GM20000 (cell line): ENCODE measurements at places on chromosomes 2 and 18.

DNA sequence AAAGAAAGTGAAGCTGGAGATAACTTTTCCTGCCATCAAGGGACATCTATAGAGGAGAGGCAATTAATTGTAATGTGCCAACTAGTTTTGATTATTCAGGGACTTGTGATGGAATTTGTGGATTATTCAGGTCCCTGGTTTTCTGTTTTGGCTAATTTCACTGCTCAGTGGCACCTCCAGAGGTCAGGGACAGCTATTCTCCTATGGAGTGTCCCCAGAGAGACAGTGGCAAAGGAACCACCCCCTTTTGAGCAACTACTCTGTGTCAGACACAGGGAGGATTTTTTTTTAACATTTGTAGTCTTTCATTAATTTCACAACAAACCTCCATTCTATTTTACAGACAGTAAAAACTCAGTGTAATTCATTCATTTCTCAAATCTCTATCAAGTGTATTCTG is 206.0 kb upstream of the SPRED2 start:
- DNase-seq: no peak

DNA sequence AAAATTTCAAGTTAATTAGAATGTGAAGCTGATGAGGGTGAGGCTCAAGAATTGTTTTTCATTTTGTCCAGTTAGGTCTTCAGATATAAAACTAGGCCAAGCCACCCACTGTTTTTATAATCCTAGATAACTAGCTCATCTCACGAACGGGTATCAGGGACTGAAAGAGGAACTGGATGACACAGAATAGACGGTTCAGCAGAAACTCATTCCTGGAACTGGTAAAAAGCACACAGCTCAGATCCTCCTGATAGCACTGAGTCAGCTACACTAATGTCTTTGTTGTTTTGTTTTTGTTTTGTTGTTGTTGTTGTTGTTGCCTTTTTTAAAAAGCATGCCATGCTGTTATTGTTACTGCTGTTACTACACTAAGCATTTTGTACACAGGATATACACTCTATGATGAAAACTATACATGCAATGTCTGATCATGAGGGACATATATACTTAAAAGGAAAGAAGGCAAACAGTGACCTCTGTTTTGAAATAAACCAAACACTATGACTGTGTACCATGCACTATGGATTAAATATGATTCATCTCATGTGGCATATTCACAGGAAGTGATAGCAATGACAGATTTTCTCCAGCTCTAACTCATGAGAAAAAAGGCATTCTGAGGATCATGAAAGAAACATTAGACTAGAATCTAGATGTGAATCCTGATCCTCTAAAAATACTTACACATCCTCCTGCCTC is 437.6 kb downstream of the NCKAP5 start:
- DNase-seq: no peak

DNA sequence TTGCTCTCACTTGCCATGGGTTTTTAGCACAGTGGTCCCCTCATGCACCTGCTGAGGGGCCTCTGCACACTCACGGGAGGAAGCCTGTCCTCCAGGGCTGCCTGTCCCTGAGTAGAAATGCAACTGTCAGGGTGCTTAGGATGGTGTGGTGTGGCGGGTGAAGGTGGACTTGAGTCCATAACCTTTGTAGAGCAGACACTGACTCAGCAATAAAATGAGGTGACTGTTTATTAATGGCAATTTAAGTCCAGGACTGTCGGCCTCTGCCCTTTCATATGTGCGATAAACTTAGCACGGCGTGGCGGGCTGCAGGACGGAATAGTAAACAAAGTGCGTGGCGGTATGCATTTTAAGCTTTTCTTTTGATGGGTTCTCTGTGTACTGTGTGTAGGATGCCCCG is 188.2 kb downstream of the LDLRAD4 start:
- DNase-seq: no peak

DNA sequence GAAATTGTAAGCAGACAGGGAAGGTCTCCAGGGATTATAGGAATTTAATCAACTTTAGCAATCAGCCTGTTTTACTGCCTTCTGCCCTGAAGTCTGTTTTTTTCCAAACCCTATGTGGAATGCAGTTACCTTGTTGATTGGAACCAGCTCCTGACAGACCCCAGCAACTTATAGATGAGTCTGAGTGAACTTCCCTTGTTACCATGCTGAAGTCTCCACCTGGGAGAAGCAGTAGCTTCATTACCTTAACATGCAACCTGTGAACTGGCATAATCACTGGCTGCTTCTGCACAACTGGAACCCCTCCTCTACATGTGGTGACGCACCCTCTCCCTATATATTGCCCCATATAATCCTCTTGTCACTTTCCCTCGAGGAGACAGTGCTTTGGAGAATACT is 226.3 kb upstream of the SPOPL start:
- no peak for DNase-seq

GRCh38 chr18:42030586-42031182 is 75.7 kb downstream of the PIK3C3 start:
- DNase-seq: peak; percentile 5

DNA sequence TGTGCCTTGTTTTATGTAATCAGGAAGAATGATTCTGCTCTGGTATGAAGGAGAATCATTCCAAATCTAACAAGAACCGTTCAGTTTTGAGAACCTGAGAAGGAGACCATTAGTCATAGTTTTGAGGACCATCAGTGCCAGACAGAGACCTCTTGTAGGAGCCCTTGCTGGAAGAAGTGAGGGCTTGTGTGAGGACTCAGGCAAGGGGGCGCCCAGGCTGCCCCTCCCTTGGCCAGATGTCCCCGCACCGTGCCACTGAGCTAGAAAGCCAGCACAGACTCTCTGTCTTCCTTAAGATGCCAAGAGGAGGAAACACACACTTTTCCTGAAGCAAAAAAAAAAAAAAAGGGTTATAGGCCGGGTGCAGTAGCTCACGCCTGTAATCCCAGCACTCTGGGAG is 55.7 kb upstream of the SLC39A10 start:
- DNase-seq: no peak

- DNase-seq: no peak
These were observed 57.6 kb upstream of the CTDP1 start for GRCh38 chr18:79622004-79622403.

GRCh38 chr2:171436307-171436706 is 2.3 kb downstream of the DCAF17 start:
- DNase-seq: no peak

DNA sequence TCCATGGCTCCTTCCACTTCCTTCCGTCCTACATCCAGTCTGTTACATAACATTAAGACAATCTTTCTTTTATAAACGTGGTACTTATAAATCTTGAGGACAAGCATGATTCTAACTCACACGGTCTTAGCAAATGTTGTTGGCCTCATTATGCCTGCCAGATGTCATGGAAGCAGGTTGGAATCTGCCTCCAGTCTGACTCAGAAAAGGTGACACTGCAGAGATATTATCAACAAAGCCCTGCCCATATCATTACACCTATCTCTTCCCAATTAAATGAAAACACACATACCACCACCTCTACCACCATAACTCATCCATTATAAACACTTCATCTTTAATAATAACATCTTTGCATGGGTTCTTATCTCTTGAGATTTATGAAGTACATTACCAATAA is 334.7 kb upstream of the CHAC2 start:
- DNase-seq: no peak

DNA sequence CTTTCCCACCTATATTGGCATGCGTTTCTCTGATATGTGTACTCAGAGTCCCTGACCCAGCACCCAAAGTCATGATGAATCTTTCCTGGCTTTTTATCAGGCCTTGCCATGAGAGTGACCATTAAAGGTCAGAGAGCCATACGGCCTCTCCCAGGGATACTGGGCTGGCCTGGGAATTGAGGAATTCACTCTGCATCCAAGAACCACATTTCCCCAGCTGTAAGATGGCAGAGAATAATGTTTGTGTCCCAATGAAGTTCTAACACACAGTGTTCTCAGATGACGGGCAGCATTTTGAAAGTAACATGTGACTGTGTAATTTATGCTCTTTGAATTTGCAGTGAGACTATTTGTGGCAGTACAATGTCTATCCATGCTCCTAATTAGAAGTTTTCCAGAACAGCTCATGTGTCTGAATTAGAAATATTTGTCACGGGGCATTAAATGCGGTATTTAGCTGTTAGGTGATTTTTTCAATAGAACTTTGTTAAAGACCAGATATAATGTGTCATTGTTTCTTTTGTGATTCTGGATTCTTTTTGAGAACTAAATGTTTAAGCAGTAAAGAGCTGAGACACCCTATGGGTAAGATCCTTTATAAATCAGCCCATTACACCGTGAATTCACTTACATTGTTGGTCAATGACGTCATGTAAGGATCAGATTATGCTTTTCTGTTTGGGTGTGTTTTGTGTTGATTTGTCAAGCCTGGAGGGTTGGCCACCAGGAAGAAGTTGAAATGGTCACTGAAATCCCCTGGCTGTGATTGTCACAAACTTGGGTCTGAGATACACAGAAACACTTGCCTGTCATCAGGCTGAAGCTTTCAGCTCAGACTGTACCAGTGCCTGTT is 7.3 kb upstream of the SLC3A1 start:
- no peak for DNase-seq

- DNase-seq: peak; percentile 75
These were observed 9.3 kb downstream of the GGCX start for GRCh38 chr2:85551698-85552678.
